ENCODE measurements at places on chromosomes 11 and 22.

DNA sequence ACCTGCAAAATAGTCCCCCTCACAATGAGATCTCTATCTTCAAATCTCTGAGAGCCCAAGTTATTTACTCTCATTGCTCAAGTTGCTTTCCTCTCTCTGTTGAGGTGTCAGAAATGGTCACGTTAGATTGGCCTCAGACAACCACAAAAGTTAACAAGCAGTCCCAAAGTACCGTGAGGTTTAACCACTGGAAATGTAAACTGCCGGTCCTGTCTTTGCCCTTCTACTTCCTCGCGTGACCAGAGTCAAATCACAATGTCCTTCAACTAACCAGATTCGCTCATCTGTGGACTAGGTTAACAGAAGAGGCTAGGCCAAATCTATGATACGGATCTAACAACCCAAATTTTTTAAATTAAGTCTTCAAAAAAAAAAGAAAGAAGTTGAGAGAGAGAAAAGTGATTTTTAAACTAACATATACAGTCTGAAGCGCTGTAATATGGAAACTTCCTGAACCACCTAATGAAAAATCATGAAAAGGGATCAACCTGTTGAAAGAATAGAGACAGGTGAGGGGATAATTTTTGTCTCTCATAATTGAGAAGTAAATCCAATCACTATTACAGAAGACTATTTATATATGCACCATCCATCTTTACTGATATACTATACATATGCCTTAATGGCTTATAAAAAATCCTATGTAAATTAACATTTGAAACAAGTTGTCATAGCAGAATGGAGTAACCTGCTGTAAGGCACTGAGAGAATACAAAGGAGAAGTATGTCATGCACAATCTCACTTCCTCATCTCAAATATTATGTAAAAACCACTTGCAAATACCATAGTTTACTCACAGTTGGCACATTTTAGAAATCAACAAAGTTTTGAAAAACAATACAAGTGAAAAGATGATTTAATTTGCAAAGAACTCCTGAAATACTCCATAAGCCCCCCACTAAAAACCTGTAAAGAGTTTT is 3.3 kb upstream of the JAML start:
- DNase-seq, result no peak

DNA sequence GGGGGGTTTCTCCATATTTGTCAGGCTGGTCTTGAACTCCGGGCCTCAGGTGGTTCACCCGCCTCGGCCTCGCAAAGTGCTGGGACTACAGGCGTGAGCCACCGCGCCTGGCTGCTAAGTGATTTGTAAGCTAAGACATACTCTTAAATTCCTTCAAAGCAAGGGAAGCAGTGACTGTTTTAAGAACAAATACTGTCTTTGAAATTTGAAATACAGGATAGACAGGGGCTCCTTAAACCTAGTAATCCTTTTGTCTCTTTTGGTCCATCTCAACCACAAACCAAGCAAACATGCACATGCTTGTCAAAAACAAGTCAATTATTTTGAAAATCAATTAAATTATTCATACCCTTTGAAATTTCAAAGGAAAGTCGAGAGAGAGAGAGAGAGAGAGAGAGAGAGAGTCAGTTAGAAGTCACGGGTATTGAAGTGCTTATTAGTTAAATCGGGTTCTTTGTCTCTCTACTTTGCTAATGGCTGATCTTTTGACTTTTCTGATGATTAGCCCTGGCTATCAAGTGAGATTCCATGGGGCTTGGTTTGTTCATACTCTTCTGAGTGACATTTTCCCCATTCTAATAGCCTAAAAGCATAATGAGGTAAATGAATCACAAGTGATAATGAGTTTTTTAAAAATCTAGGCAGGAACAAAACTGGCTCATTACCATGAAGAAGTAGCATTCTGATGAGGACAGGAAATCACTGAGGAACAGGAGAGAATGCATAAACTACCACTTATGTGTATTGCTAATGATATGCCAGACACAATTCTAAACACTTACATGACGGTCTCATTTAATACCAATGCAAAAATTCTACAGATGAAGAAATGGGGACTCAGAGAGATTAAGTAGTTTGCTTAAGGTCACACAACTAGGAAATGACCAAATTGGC is 48.0 kb downstream of the MCHR1 start:
- DNase-seq, result no peak

GRCh38 chr11:2321311-2321683 is 19.5 kb downstream of the TSPAN32 start:
- DNase-seq, result no peak

- no peak for DNase-seq
Observed at GRCh38 chr11:70662691-70663098, 264.4 kb downstream of the CTTN start.

DNA sequence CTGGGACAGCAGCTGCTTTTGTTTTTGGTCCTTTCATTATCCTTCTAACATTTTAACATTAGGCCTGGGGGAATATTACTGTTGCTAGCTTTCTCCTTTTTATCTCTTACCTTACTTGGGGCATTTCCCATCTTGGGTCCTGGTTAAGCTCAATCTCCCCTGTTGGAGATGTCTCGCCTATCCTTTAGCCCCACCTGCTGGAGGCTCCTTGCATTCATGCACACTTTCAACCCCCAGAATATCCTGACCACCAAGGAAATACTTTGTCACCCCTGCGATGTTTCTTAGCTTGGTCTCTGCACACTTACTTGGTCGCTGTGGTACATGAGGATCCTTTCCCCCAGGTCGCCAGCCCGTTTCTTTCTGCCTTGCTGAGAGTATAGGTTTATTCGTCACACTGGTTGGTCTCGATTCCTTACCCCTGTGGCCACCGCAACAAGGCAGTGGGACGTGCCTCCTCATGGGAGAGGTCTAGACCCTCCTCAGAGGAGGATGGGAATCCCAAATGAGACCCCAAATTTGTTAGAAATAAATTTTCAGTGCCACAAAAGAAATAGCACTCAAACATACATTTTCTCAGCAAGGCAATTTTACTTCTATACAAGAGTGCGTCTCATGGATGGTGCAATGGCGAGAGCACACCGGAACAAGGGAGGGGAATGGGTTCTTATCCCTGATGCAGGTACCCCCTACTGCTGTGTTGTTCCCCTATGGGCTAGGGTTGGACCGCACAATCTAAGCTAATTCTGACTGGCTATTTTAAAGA is 5.4 kb upstream of the TXN2 start:
- no peak for DNase-seq

- DNase-seq, result no peak
Observed at GRCh38 chr11:129418039-129418438, 42.4 kb downstream of the BARX2 start.

- DNase-seq, result no peak
Observed at GRCh38 chr11:132992838-132993631, 539.3 kb downstream of the OPCML start.

DNA sequence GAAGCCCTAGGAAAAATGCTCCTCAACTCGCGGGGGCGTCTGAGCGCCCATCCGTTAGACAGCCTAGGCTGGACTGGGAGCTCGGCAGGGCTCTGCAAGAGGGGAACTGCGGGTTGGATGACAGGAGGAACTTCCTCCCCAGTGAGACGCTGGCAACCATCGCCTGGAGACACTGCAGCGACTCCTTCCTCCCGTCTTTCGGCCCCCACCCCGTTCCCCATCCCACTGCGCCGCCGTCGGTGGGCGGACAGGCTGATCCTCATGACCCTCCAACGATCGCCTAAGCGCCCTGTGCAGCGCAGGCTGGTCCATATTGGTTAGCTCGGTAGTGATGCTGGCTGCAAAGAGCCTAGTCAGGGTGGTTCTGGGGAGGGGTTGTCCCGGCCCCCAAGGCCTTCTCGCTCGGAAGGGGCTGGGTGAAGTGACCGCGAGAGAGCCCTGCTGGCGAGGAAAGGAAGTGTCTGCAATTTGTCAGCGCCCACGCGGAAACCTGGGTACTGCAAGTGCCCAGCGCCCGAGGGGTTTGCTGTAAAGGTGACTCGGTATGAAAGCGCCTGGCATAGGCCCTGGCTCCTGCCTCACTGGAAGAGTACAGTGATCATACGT is 638 bp downstream of the NRGN start:
- no peak for DNase-seq

GRCh38 chr11:90204832-90205646 is 17.8 kb downstream of the CHORDC1 start:
- peak; percentile 62 for DNase-seq

DNA sequence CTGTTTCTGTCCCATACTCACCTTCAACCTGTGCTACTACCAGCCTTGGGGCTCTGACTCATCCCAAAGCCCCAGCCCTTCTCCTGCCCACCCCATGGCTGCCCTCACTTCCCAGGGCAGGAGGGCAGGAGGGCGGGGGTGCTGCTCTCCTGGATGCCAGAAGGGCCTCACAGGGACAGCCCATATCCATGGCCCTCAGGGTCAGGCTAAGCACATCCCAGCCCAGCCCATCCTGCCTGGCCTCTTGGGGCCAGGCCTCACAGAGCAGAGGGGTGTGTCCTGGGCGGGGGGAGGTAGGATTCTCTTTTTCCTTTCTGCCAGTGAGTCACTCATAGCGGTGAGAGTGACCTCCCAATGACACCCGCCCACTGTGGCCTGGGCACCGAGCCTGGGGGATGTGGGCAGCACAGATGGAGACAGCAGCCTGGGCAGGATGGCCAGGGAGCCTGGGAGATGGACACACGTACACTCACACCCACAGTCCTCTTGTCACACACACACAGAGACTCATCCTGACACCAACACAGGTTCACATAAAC is 2.4 kb downstream of the LTBP3 start:
- DNase-seq, result no peak

DNA sequence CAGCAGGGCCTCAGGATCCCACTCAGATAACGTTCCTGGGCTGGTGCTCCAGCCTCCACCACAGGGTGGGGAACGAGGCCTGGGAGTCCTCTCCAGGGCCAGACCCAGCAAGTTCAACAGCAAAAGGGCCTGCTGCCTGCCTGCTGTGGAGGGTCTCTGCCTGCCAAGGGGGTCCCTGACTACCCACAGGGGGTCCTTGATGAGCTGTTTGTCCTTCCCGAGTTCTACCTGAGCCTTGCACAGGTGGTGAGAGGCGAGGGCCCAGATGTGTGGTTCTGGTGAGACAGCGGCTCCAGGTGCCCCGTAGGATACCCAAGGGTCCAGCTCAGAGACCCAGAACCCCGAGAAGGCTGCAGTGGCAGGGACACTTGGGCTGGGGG is 4.4 kb downstream of the DUSP8 start:
- no peak for DNase-seq

DNA sequence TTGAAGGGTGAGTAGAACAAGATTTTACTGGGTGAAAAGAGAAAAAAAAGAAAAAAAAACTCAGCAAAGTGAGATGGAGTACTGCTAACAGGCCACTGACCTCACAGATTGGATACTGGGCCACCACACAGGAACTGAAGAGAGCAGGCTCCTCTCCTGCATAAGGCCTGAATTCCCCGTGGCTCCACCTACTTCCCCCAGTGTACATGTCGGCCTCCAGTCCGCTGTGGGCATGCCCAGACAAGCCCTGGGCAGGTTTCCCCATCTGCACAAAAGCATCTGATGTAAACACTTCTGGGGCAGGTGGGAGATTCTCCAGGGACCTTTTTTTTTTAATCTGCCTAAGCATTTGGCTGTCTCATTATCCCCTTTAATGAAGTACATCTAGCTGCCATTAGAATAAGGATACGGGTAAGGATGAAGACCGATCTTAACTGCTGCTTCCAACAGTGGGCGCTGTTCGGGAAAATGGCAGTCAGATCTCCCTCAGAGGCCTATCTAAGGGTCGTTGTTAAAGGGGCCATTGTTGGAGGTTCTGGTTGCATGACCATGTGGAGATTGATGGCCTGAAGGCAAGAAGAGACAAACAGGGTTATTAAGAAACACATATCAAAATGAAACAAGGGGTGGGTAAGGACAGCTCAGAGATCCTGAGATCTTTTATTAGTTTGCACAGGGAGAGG is 48.5 kb downstream of the MS4A13 start:
- DNase-seq, result no peak

- no peak for DNase-seq
Observed at GRCh38 chr11:63920939-63921417, 4.0 kb upstream of the RCOR2 start.

- peak; percentile 64 for DNase-seq
Observed at GRCh38 chr11:74726547-74727182, 4.6 kb downstream of the CHRDL2 start.

DNA sequence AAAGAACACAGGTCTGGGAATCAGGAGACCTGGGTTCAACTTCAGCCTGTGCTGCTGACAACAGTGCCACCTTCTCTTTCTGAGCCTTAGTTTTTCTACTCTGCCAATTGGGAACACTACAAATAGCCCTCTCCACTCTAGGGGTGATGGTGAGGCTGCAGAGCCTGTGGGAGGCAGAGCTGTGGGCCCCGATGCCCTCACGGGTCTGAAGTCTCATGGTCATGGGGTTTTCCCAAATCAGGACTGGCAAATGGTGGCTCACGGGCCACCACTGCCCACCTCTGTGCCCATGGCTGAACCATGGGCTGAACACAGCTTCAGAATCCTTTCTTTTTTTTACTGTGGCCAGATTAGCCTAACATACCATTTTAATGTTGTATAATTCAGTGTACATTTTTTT is 19.8 kb downstream of the SYNGR1 start:
- DNase-seq, result no peak

DNA sequence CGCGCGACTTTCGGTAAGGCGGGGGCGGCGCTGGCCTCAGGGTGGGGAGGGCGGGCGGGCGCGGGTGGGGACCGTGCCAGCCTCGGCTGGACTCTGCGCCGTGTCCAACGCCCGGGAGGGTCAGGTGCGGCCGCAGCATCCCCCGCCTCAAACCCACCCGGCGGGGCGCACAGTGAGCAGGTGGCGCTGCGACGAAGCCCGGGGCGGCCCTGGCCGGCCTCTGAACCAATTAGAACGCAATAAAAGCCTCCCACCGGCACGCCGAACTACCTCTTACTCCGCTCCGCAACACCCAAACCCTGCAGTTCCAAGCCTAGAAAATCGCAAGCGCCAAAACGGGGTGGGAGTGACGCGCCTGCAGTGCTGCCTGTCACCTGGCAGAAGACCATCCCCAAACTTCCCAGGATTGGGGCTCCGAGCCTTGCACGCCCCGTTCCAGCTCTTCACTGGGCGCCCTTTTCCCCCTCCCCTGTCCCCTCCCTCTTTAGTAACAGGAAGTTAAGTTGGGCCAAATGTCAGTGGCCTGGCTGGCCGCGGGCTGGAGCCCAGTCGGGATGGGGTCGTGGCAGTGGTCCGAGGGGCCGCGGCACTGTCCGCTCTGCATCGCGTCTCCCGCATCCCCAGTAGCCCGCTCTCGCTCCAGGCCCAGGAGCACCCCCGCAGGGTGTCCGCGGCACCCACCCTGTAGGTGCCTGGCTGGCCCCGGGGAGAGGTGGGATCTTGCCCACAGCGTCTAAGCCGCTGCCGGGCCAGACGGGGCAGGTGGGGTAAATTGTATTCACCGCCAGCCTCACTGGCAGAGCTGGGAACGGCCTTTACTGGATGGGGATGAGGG is 541 bp downstream of the MICAL2 start:
- no peak for DNase-seq

- DNase-seq, result peak; percentile 53
Observed at GRCh38 chr11:112280268-112281126, 19.8 kb upstream of the PLET1 start.

DNA sequence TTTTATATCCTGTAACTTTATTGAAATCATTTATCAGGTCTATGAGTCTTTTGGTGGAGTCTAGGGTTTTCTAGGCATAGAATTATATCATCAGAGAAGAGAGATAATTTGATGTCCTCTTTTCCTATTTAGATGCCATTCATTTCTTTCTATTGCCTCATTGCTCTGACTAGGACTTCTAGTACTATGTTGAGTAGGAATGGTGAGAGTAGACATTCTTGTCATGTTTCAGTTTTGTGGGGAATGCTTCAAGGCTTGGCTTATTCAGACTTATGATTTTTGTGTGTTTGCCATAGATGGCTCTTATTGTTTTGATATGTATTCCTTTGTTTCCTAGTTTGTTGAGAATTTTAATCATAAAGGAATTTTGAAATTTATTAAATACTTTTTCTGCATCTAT is 1078.3 kb downstream of the FAM181B start:
- no peak for DNase-seq

- DNase-seq, result no peak
Observed at GRCh38 chr11:108199446-108200321, 22.8 kb downstream of the NPAT start.

Data from kidney glomerular epithelial cell (primary cell).